Gastrocnemius medialis (tissue), 4 donors: ENCODE measurements at places on chromosomes 13 and 19. TPM values are rescaled to one million over a fixed set of nuclear protein-coding genes. Genes with fewer than 3 reads are reported as not detected.
A peak's percentile ranks its signal among the peaks of the same experiment; 100 is the strongest.

GRCh38 chr19:5352229-5352763 lies 11.7 kb upstream of the PTPRS start:
- H3K36me3 ChIP-seq, result no peaks in the 10 kb centered on the region
- no peaks in the 10 kb centered on the region for H3K4me1 ChIP-seq

DNA sequence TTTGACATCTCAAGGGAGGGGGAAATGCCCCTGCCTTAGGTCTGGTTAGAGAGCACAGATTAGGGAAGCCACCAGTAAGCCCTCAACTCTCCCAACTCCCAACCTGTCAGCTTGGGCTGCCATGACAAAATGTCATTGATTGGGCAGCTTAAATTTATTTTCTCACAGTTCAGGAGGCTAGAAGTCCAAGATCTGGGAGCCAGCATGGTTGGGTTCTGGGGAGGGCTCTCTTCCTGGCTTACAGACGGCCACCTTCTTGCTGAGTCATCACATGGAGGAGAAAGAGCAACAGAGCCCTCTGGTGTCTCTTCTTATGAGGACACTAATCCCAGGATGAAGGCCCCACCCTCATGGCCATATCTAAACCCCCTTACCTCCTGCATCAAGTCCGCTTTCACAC lies 24.2 kb downstream of the C19orf12 start:
- no peak overlapping the region for H3K4me3 ChIP-seq
- H3K27ac ChIP-seq, result peak overlapping the region; percentile 98
- DNase-seq, result peak; percentile 65
- H3K36me3 ChIP-seq, result no peaks in the 10 kb centered on the region
- no peaks in the 10 kb centered on the region for H3K27me3 ChIP-seq

DNA sequence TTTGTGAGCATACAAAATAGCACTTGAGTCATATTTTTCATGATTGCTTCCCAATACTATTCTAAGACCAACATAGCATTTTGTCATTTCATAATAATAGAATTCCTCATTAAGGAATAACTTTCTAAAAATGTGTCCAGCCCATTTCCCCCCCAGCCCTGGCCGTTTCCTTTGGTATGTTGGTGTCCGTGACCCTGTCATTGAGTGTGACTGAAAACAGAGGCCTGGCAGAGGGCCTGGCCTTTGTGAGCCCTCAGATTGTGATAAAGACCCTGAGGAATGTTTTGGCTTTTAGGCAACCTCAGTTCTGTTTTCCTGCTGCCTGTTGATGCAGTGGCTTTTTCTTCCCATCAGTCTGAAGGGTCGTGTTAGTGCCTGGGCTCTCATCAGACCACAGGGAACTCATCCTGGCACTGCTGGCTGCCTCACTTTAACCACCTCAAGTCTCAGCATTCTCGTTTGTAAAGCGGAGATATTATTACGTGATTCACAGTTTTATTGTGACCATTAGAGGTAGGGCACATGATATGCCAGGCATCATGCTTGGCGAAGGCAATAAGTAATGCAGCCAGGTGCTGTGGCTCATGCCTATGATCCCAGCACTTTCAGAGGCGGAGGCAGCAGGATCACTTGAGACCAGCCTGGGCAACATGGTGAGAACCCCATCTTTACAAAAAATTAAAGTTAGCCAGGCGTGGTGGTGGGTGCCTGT lies 13.8 kb downstream of the SPINT2 start:
- no peaks in the 10 kb centered on the region for H3K27me3 ChIP-seq
- no peaks in the 10 kb centered on the region for H3K36me3 ChIP-seq
- H3K4me3 ChIP-seq, result no peak overlapping the region
- DNase-seq, result no peak
- peaks cover 5% of the 10 kb centered on the region for H3K4me1 ChIP-seq

Gene PBX4
- not detected for total RNA-seq

- no peak overlapping the region for H3K4me3 ChIP-seq
- H3K4me1 ChIP-seq, result no peaks in the 10 kb centered on the region
- peak overlapping the region; percentile 42 for H3K27ac ChIP-seq
- DNase-seq, result peak; percentile 18
Measured at GRCh38 chr13:29522044-29522685, 73.3 kb downstream of the SLC7A1 start.

Gene KIR2DL3
- not detected for total RNA-seq

Gene ADGRE1
- total RNA-seq, result 0.33 TPM

Gene SLC39A3
- 60.9 TPM for total RNA-seq

Gene OR7D2
- total RNA-seq, result not detected

Gene ZNF534
- total RNA-seq, result 0.12 TPM

DNA sequence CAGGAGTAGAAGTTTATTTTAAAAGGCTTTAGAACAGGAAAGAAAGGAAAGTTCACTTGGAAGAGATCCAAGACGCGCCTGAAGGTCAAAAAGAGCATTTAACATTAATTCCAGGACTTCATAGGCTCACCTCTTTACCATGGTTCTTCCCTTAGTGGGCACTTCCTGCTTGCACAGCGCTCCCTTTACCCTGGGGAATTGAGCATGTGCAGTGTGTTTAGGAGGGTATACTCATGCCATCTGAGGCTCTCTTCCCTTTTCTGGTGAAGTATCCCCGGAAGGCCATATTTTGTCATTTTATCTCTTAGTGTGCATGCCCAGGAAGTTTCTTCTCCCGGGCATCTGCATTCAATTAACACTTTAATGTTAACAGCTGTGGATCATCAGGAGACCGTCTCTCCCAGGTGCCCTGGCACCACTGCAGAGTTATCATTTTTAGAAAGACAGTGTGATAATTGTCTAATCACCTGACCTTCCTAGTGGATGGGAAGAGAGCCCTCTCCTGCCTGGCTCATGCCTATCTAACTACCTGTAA lies 66.1 kb upstream of the ABCC4 start:
- no peaks in the 10 kb centered on the region for H3K36me3 ChIP-seq
- H3K4me1 ChIP-seq, result no peaks in the 10 kb centered on the region
- no peaks in the 10 kb centered on the region for H3K27me3 ChIP-seq
- DNase-seq, result no peak
- H3K4me3 ChIP-seq, result no peak overlapping the region

DNA sequence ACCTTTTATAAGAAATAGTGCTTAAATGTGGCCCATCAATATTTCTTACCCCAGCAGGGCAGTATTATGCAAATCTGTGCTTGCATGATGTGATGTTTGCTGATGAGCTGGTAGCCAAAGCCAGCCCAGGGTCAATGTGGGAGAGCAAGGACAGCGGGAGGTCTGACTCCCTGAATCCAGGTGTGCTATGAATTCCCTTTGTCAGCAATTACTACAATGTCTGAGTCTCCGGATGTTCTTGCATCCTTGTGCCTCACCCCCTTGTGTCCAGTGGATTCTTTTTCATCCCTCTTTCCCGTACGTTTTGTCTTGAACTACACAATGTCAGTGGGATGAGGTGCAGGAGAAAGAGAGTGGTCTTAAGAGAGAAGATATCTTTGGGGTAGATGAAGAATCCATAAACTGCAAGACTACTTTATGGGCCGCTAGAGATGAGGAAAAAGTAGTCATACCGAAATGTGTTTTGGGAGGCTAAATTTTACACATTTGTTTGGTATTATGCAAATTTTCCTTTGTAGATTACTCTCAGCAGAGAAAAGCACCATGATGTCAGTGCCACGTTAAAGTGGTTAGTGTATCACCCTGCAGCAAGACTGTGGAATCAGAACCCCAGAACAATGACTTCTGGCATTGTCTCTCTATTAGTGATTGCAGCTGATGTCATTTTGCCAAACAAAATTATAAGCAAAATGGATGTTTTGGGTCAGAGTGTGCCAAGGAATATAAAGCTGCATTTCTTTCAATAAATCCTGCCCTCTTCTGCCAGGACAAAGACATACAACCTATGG lies 53.5 kb upstream of the TSHZ3 start:
- no peak overlapping the region for H3K4me3 ChIP-seq
- H3K27me3 ChIP-seq, result no peaks in the 10 kb centered on the region
- H3K4me1 ChIP-seq, result no peaks in the 10 kb centered on the region
- no peak overlapping the region for H3K27ac ChIP-seq
- H3K36me3 ChIP-seq, result no peaks in the 10 kb centered on the region
- DNase-seq, result no peak

GRCh38 chr13:109645831-109646230 lies 140.6 kb downstream of the IRS2 start:
- no peak overlapping the region for H3K27ac ChIP-seq
- no peak for DNase-seq
- no peaks in the 10 kb centered on the region for H3K36me3 ChIP-seq
- no peaks in the 10 kb centered on the region for H3K4me1 ChIP-seq

Gene ZNF540
- 1.4 TPM for total RNA-seq

DNA sequence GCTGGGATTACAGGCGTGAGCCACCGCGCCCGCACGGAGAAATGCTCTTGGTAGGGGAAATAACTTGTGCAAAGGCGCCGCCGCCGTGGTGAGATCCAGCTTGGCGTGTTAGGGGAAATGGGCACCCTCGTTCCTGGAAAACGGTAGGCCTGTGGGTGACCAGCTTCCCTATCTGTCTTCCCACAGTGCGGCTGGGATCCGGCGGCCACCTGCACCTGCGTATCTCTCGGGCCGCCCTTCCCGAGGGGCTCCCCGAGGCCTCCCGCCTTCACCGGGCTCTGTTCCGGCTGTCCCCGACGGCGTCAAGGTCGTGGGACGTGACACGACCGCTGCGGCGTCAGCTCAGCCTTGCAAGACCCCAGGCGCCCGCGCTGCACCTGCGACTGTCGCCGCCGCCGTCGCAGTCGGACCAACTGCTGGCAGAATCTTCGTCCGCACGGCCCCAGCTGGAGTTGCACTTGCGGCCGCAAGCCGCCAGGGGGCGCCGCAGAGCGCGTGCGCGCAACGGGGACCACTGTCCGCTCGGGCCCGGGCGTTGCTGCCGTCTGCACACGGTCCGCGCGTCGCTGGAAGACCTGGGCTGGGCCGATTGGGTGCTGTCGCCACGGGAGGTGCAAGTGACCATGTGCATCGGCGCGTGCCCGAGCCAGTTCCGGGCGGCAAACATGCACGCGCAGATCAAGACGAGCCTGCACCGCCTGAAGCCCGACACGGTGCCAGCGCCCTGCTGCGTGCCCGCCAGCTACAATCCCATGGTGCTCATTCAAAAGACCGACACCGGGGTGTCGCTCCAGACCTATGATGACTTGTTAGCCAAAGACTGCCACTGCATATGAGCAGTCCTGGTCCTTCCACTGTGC lies 2.4 kb downstream of the GDF15 start:
- peak; percentile 49 for DNase-seq
- H3K27ac ChIP-seq, result peak overlapping the region; percentile 47
- no peaks in the 10 kb centered on the region for H3K36me3 ChIP-seq

DNA sequence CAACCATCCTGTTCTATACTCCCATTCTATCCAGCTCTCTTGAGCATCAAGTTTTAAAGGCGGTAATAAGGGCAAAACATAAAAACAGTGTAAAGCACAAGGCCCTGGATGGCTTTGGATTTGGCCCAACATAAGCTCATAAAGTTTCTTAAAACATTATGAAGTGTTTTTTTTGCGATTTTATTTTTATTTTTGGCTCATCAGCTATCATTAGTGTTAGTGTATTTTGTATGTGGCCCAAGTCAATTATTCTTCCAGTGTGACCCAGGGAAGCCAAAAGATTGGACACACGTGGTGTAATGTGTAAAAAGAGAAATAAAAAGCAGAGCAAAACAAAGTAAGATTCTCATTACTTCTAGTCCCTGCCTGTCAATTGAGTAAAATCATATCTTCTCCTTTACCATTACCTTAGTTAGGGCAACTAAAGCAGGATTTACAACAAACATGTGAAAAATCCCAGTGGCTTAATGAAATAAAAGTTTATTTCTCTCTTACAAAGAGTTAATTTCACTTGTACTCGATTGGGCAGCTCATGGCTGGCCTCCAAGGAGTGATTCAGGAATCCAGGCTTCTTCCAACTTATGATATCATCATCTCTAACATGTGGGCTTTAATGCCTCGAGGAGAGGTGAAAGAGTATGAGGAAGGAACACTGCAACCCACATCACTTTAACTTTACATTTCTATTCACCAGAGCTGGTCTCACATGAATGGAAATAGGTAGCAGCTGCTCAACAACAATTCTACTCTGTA lies 725.2 kb upstream of the SLITRK1 start:
- no peak overlapping the region for H3K4me3 ChIP-seq
- DNase-seq, result no peak
- no peaks in the 10 kb centered on the region for H3K27me3 ChIP-seq
- no peak overlapping the region for H3K27ac ChIP-seq
- H3K36me3 ChIP-seq, result no peaks in the 10 kb centered on the region

DNA sequence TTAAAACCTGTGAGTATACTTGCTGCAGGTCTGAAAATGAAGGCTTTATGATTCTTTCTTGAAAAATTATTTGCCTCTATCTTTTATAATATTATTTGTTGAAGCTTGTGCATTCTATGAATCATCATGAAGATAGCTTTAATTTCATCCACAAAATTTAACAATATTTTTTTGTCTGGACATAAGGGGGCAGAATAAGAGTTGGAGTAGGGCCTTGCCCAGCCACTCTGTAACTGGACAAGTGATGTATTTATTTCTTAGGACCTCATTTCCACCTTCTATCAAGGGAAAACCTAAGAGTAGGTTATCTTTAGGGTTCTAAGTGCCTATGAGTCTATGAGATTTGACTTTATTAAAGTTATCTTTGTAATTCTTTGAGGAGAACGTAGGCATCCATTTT lies 49.9 kb downstream of the N4BP2L1 start:
- no peaks in the 10 kb centered on the region for H3K4me1 ChIP-seq
- DNase-seq, result no peak
- H3K27me3 ChIP-seq, result no peaks in the 10 kb centered on the region
- no peaks in the 10 kb centered on the region for H3K36me3 ChIP-seq

DNA sequence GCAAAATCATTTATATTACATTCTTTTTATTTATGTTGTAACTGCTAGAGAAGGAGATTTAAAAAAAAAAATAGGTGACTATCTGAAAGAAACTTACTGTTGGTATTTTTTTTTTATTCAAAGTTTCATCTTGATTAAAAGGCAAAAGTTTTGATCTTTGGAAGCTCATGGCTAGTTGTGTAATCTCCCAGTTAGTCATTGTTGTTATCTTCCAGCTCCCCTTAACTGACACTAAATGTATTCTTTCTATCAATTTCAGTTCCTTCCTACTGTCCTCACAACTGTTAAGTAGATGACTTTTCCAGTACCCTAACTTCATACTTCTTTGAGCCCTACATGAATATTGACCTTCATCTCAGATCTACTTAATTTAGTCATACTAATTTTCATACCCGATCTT lies 71.1 kb downstream of the PIBF1 start:
- no peak overlapping the region for H3K4me3 ChIP-seq
- no peaks in the 10 kb centered on the region for H3K27me3 ChIP-seq
- no peaks in the 10 kb centered on the region for H3K4me1 ChIP-seq
- peaks cover 24% of the 10 kb centered on the region for H3K36me3 ChIP-seq
- DNase-seq, result no peak
- no peak overlapping the region for H3K27ac ChIP-seq

DNA sequence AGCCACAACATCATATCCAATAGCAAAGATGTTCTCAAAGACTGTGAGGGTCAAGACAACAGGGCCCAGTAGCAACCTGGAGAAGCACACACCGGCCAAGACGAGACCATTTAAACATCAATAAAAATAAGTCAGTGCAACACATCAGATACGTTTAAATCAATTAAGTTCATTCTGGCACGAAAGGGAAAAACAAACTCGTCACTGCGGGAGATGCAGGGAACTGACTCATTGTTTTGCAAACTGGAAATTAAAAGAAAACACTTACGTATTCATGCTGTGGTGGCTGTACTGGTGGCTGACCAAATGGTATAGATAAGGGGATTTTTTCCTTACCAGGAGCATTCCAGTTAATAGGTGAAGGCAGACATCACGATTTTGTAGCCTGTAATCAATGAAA lies 26.3 kb upstream of the SLC15A1 start:
- H3K27ac ChIP-seq, result no peak overlapping the region
- H3K4me1 ChIP-seq, result no peaks in the 10 kb centered on the region
- H3K36me3 ChIP-seq, result no peaks in the 10 kb centered on the region
- H3K27me3 ChIP-seq, result no peaks in the 10 kb centered on the region
- DNase-seq, result no peak
- no peak overlapping the region for H3K4me3 ChIP-seq
